ENCODE measurements at places on chromosomes 11 and 22. TPM values are rescaled to one million over a fixed set of nuclear protein-coding genes. Genes with fewer than 3 reads are reported as not detected.

GRCh38 chr11:130209954-130210854 is 50.6 kb downstream of the ST14 start:
- DNase-seq = no peak
- no peaks in the 10 kb centered on the region for H3K27me3 ChIP-seq
- no peak overlapping the region for H3K4me3 ChIP-seq
- H3K27ac ChIP-seq = no peak overlapping the region
- H3K36me3 ChIP-seq = no peaks in the 10 kb centered on the region

DNA sequence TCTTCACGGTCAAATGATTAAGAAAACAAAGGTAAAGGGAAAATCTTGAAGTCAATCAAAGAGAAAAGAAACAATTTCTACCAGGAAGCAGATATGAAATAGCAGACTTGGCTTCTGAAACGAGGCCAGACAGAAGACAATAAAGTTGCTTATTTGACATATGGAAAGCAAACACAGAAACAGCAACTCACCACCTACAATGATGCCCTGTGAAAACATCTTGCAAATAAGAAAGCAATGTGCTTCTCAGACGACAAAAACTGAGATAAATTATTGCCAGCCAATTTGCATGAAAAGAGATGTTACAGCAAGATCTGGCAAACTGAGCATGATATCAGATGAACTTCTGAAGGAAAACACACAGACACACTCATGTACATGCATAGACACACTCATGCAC is 45.9 kb upstream of the CTSC start:
- H3K4me1 ChIP-seq = no peaks in the 10 kb centered on the region
- H3K27ac ChIP-seq = no peak overlapping the region
- H3K36me3 ChIP-seq = no peaks in the 10 kb centered on the region
- H3K4me3 ChIP-seq = no peak overlapping the region
- no peaks in the 10 kb centered on the region for H3K27me3 ChIP-seq

GRCh38 chr11:15819679-15820286 is 536.6 kb downstream of the SOX6 start:
- H3K4me3 ChIP-seq = no peak overlapping the region
- H3K36me3 ChIP-seq = no peaks in the 10 kb centered on the region
- no peak overlapping the region for H3K27ac ChIP-seq
- peaks cover 14% of the 10 kb centered on the region for H3K4me1 ChIP-seq
- peak; percentile 64 for DNase-seq
- H3K27me3 ChIP-seq = no peaks in the 10 kb centered on the region

DNA sequence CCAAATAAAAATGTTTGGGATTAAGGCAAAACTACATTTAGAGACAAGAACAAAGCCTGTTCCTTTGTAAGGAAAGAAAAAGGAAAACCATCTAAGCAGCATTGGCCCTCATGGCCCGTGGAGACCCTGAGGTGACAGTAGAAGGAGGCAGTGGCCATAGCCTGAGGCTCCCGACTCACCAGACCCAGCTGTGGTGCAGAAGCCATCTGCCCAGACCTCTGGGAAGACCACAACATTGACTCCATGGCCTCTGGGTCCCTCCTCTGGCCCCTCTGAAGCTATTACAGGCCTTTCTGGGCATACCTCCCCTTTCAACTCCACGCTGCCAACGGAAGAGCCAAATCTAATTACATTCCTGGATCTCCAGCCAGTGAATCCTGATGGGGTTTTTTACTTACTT is 6.4 kb downstream of the PRAME start:
- H3K36me3 ChIP-seq = no peaks in the 10 kb centered on the region
- H3K27me3 ChIP-seq = no peaks in the 10 kb centered on the region
- no peaks in the 10 kb centered on the region for H3K4me1 ChIP-seq
- H3K4me3 ChIP-seq = no peak overlapping the region
- DNase-seq = no peak
- H3K27ac ChIP-seq = no peak overlapping the region

GRCh38 chr22:19756288-19757128 is 4.1 kb upstream of the TBX1 start:
- H3K36me3 ChIP-seq = no peaks in the 10 kb centered on the region
- peaks cover 42% of the 10 kb centered on the region for H3K4me1 ChIP-seq
- no peak overlapping the region for H3K27ac ChIP-seq
- DNase-seq = peak; percentile 65

GRCh38 chr11:10770626-10771254 is 19.7 kb downstream of the CTR9 start:
- H3K27me3 ChIP-seq = no peaks in the 10 kb centered on the region
- H3K4me3 ChIP-seq = no peak overlapping the region
- peaks cover 43% of the 10 kb centered on the region for H3K36me3 ChIP-seq

DNA sequence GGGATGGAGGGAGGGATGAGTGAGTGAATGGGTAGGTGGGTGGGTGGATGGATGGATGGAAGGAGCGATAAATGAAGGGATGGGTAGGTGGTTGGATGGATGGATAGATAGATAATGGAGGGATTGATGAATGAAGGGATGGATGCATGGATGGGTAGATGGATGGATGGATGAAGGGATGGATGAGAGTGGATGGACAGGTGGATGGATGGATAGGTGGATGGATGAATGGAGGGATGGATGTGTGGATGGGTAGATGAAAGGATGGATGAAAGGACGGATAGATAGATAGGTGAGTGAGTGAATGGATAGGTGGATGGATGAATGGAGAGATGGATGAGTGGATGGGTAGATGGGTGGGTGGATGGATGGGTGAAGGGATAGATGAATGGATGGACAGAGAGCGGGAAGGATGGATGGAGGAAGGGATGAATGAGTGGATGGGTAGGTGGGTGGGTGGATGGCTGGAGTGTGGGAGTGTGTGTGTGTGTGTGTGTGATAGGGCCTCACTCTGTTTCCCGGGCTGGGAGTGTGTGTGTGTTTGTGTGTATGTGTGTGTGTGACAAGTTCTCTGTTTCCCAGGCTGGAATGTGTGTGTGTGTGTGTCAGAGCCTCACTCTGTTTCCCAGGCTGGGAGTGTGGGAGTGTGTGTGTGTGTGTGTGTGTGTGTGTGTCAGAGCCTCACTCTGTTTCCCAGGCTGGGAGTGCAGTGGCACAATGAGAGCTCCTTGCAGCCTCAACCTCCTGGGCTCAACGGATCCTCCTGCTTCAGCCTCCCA is 2.1 kb upstream of the PRR33 start:
- H3K4me1 ChIP-seq = peaks cover 3% of the 10 kb centered on the region
- DNase-seq = no peak
- H3K27me3 ChIP-seq = no peaks in the 10 kb centered on the region
- H3K27ac ChIP-seq = no peak overlapping the region
- no peak overlapping the region for H3K4me3 ChIP-seq
- H3K36me3 ChIP-seq = no peaks in the 10 kb centered on the region

- H3K27me3 ChIP-seq = no peaks in the 10 kb centered on the region
- H3K36me3 ChIP-seq = no peaks in the 10 kb centered on the region
- no peak for DNase-seq
- no peak overlapping the region for H3K27ac ChIP-seq
Observed at GRCh38 chr11:34910817-34911216, 5.4 kb downstream of the APIP start.

DNA sequence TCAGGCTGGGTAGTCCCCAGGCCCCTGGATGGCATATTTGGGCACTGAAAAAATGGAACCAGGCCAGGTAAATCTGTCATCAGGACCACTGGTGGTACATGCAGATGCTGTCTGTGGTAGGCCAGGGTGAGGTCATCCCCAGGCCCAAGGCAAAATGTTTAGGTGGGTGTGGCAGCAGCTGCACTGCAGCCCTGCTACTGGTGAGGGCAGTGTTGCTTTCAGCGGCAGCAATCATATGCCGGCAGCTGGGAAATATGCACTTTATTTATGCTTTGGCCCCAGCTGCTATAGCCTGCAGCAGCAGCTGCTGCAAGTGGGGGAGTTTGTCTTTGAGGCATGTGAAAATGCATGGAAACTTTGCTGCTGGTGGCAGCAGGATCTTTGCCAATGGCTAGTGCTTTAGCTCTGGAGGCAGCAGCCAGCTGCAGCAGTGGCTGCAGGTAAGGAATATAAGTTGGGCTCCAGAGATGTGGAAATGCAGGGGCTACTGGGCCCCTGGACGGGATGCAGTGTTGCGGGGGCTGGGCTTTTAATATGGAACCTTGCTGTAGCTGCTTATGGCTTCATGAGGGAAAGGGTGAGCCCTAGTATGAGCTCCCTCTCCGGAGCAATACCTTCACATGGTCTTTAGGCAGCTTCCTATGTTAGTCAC is 365.7 kb upstream of the CADM1 start:
- H3K4me1 ChIP-seq = peaks cover 4% of the 10 kb centered on the region
- H3K27me3 ChIP-seq = no peaks in the 10 kb centered on the region
- no peak overlapping the region for H3K4me3 ChIP-seq
- DNase-seq = no peak

DNA sequence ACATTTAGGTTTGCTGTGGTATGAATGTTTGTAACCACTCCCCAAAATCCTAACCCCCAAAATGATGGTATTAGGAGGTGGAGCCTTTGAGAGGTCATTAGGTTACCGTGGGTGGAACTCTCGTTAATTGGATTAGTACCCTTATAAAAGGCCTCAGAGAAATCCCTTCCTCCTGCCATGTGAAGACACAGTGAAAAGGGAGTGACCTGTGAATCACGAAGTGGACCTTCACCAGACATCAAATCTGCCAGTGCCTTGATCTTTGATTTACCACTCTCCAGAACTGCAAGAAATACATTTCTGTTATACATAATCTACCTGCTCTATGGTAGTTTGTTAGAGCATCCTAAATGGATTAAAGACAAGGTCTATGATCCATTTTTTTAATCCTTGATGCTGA is 12.6 kb upstream of the PICALM start:
- no peak for DNase-seq
- no peaks in the 10 kb centered on the region for H3K36me3 ChIP-seq
- H3K4me3 ChIP-seq = no peak overlapping the region
- H3K27me3 ChIP-seq = no peaks in the 10 kb centered on the region

- no peak overlapping the region for H3K27ac ChIP-seq
- no peaks in the 10 kb centered on the region for H3K4me1 ChIP-seq
- H3K36me3 ChIP-seq = no peaks in the 10 kb centered on the region
- H3K4me3 ChIP-seq = no peak overlapping the region
- H3K27me3 ChIP-seq = no peaks in the 10 kb centered on the region
Observed at GRCh38 chr11:60592601-60593000, 77.4 kb downstream of the MS4A13 start.

DNA sequence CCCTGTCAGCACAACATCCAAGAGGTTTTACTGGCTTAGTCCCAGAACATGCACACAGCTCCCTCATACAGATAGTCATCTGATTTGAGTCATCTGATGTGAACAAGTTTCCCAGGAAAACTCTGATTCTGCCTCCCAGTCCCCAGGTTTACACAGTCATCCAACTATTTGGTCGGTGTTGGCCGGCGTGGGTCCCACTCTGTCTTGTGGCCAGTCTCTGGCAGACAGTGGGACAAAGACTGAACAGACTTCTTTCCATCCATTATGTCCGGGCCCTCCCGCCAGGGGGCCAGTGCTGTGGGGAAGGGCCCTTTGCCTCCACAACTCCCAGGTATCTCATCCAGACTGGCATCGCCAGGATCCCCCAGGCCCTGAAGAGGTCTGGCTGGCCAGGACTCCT is 60.0 kb downstream of the BTG4 start:
- DNase-seq = peak; percentile 32
- no peak overlapping the region for H3K27ac ChIP-seq
- H3K4me1 ChIP-seq = no peaks in the 10 kb centered on the region

- DNase-seq = no peak
- peak overlapping the region; percentile 94 for H3K27ac ChIP-seq
- peaks cover 47% of the 10 kb centered on the region for H3K4me1 ChIP-seq
- H3K36me3 ChIP-seq = no peaks in the 10 kb centered on the region
Observed at GRCh38 chr11:118437208-118438125, 1.2 kb downstream of the KMT2A start.

NRIP3 gene
- total RNA-seq = 2.6 TPM

C1QTNF4 gene
- not detected for total RNA-seq

SOX6 gene
- total RNA-seq = 6.1 TPM

KRTAP5-2 gene
- total RNA-seq = not detected

CAT gene
- 189 TPM for total RNA-seq

KRTAP5-7 gene
- total RNA-seq = not detected

CDC45 gene
- 0.44 TPM for total RNA-seq

ART1 gene
- total RNA-seq = 1.7 TPM
